ENCODE measurements at places on chromosomes 2 and 18.

GRCh38 chr18:43620936-43621335 lies 343.6 kb upstream of the SYT4 start:
- no peak for DNase-seq

GRCh38 chr2:96103187-96103601 lies 13.2 kb downstream of the ADRA2B start:
- DNase-seq: no peak

GRCh38 chr2:190864375-190864774 lies 16.2 kb upstream of the GLS start:
- no peak for DNase-seq

DNA sequence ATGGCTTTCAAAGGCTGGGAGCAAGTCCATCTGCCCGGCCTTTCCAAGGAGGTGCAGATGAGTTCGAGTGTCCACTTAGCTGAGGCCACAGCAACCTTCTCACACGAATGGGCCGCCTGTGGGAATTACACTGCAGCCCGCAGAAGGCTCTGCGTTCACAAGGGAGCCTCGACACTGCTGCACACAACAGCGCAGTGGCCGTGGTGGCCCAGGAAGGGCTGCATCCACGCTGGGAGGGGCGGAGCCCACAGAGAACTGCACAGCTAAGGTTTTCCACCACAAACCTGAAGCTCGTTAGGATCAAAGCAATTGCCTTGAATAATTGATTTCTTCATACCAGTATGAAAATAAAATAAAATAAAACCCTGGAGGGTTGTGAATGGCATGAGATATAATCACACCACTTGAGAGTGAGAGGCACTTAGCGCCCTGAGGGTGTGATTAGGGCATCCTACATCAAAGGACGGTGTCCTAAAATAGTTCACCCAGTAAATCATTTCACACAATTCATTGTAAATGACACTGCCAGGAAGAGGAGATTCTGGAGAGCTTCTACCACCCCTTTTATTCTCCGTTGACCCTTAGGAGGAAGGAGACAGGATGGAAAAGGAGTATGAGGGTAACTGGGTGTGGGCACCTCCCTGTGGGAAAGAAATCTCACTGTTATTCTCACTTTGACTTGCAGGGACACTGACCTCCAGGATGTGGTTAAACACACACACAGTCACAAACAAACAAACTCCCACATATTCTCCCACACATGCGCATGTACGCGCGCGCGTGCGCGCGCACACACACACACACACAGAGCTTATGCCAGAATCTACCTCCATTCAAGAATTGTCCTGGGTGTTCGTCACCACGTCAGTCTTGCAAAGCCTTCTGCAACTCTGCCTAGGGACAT lies 256.6 kb upstream of the ID2 start:
- DNase-seq: no peak

DNA sequence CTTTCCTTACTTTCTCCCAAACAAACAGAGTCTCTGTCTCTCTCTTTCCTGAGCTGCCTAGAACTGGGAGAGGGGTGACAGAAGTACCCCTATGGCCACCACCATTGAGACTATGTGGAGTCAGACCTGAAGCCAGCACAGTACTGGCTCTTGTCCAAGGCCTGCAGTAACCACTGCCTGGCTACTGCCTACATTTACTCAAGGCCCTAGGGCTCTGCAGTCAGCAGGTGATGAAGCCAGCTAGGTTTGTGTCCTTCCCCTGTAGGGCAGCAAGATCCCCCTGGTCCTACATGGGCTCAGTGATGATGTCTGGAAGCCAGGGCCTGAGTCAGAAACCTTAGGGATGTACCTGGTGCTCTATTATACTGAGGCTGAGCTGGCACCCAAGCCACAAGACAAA lies 12.2 kb downstream of the MYO3B start:
- no peak for DNase-seq

DNA sequence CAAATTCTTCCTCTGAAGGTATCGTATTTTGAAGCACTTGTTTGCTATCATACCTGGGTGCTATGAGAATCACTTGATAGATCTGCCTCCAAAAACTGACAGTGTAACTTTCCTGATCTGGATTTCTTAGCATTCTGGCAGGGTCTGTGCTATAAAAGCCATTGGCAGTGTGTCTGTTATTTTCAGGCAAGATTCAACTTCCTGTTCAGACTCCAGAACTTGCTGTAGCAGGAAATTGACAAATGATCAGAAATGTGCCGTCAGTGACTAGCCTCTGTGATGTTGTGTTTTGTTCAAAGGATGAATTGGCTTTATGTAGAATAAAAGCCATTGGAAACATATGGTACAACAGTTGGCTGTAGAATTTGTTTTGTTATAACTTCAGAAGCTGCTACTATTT lies 273.3 kb downstream of the PTPRM start:
- no peak for DNase-seq

DNA sequence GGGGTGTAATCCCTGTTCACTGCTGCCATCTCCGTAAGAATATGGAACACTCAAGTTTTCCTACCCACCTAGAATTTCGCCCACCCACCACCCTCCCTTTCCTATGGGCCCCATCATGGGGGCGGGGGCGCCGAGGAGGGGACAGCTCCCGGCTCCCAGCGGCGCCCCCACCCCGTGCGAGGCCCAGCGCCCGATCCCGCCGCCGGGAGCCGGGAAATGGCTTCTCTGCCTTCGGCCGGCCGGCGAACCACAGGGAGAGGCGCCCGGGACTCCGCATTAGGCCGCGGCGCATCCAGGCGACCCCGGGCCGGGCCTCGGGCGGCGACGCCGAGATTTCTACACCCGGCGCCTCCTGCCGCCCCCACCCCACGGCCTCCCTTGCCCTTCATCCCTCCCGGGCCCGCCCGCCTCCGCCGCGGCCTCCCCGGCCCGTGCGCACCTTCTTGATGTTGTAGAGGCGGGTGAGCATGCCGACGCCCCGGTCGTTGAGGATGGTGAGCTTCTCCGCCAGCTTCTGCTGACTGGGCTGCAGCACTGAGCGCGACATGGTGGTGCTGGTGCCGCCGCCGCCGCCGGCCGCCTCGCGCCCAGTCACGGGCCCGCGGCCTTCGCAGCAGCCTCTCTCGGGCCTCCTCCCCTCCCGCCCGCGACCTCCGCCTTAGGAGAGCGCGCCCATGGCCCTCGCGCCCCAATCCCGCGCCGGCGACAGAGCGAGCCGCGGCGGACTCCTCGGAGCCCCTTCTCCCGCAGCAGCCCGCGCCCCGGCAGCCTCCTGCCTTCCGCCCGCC lies 510 bp downstream of the NCKAP1 start:
- no peak for DNase-seq

- no peak for DNase-seq
Measured at GRCh38 chr18:10184776-10185175, 269.7 kb upstream of the APCDD1 start.

DNA sequence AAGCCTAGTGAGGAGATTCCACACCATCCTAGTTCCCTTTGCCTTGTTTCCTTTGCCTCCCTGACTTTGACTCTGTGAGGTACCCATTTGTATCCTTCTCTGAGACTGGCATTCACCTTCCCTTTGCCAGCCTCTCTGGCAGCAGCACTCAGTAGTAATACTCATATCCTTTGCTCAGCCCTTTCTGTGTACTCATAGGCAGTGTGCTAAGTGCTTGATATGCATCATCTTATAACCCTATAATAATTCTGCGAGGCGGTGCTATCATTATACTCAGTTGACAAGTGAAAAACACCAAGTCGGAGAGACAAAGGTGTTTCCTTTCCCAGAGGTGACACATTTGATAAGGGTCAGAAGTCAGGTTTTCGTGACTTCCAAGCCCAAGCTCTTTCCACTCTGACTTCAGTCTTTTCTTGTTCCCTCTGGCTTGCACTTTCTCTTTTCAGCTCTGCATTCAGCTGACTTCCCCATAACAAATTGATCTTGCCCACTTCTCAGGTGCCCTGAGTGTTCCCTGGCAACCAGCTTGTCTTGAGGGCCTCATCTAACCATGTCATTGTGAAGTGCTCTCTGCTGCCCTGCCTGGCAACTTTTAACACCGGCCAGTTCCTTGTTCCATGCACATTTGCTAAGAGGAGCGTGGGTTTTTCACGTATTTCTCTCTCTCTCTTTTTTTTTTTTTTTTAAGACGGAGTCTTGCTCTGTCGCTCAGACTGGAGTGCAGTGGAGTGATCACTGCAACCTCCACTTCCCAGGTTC lies 94.5 kb upstream of the UPP2 start:
- DNase-seq: no peak

DNA sequence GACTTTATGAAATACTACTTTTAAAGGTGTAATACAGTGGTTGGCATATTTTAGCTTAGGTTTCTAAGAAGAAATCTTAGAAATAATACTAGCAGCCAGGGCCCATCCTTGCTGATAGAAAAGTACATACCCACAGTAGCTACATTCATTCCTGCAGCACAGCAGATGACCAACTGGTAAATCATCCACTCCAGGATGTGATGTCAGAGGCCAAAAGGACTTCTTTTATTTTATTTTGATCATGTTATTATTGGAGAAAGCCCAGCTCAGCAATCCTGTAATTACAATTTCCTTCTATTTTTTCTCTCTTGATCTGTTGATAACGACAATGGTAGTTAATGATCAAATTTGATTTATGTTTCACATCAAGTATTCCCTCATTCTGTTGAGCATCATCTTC lies 18.0 kb upstream of the TTN start:
- DNase-seq: no peak

- DNase-seq: no peak
Measured at GRCh38 chr2:55045780-55046179, 4.5 kb downstream of the RTN4 start.

DNA sequence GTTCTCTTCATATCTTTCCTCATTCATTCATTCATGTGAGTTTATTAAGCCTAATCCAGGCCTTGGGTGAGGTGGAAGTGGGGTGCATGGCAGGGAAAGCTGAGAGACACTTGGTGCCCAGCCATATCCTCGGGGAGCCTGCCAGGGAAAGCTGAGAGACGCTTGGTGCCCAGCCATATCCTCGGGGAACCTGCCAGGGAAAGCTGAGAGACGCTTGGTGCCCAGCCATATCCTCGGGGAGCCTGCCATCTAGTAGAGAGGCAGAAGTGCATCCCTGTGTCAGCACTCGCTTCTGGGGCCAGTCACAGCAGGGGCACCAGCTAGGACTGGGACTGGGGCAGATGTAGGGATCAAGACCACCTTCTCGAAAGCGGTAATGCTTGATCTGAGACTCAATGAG lies 39.4 kb downstream of the DDX18 start:
- DNase-seq: no peak

DNA sequence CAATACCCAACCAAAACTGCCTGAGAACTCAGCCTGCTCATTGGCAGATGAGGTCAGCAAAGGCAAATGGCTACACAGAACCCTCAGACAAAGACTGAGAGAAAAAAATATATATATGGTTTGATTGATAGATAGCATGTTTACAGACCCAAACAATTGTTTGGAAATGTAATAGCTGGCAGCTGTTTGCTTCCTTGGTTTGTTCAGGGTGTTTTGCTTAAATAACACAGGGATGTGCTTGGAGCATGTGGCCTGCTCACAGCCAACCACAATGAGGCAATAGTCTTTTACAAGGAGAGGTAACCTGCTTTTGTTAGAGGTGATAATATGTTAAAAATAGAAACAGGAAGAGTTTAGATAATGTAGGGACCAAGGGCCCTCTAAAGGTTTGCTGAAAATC lies 84.5 kb downstream of the PDK1 start:
- no peak for DNase-seq

DNA sequence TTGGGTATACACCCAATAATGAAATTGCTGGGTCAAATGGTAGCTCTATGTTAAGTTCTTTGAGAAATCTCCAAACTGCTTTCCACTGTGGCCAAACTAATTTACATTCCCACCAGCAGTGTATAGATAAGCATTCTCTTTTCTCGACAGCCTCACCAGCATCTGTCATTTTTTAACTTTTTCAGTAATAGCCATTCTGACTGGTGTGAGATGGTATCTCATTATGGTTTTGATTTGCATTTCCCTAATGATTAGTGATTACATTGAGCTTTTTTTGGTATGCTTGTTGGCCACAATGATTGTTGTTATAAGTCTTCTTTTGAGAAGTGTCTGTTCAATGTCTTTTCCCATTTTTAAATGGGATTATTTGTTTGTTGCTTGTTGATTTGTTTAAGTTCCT lies 50.4 kb upstream of the EPAS1 start:
- DNase-seq: no peak

DNA sequence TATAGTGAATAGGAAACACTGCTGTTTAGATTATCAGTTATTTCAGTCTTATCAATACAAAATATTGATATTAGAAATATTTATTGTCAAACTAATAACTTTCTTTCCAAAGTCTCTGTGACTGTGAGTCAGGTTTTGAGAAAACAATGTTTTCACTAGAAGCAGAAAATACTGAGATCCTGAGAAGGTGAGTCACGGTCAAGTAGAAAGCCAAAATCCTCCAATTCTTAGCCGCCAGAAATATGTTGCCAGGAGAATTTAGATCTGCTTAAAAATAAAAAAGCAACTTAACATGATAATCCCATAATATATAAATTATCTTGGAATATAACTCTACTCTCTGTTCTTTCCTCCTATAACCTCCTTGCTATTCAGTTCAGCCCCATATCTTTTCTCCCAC lies 181.9 kb upstream of the NRXN1 start:
- DNase-seq: no peak

DNA sequence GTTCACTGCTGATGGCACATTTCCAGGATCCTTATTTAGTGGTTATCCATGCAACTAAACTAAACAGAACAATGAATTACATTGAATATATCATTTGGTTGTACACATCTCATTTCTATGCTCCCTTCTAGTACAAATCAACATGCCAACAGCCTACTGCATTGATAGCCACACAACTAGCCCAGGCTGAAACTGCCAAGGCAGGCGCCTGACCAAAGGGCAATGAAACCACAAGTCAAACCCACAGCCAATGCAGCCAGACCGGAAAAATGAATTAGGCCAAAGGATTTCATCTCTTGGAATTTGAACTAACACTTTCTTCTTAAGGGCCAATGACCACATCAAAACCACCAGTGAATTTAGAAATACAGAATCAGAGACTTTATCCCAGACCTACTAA lies 196.4 kb downstream of the NOL4 start:
- no peak for DNase-seq

DNA sequence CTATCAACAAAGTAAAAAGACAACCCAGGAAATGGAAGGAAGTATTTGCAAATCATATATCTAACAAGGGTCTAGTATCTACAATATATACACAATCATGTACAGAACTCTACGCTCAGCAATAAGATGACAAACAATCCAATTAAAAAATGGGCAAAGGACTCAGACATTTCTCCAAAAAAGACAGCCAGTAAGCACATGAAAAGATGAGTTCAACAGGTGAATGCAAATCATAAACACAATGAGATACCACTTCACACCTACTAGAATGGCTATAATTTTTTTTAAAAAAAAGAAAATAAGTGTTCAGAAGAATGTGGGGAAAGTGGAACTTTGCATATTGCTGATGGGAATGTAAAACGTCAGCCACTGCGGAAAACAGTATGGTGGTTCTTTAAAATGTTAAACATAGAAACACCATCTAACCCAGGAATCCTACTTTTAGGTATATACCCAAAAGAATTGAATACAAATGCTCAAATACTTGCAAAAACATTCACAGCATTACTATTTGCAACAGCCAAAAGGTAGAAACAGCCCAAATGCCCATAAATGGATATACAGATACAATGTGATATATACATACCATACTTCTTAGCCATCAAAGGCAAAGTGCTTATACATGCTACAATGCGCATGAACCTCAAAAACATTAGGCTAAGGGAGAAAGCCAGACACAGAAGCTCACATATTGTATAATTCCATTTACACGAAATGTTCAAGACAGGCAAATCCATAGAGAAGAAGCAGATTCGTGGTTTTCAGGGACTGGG lies 121.2 kb downstream of the CABYR start:
- DNase-seq: no peak
